ENCODE measurements at places on chromosomes 6 and 20. TPM values are rescaled to one million over a fixed set of nuclear protein-coding genes. Genes with fewer than 3 reads are reported as not detected.

Gene DUSP15
- total RNA-seq, result 3.6 TPM

Gene BAG2
- 3.0 TPM for total RNA-seq

Gene ZBTB46
- 5.4 TPM for total RNA-seq

Gene IMPG1
- total RNA-seq, result not detected

Gene MAP3K7
- 16.1 TPM for total RNA-seq

Gene TRDN
- total RNA-seq, result not detected

Gene RAB44
- not detected for total RNA-seq

Gene STMND1
- not detected for total RNA-seq

Gene TMEM244
- not detected for total RNA-seq

Gene NOL7
- total RNA-seq, result 52.1 TPM

Gene PGC
- 48.8 TPM for total RNA-seq

GRCh38 chr20:22836877-22837276 is 198.2 kb upstream of the SSTR4 start:
- DNase-seq, result no peak

DNA sequence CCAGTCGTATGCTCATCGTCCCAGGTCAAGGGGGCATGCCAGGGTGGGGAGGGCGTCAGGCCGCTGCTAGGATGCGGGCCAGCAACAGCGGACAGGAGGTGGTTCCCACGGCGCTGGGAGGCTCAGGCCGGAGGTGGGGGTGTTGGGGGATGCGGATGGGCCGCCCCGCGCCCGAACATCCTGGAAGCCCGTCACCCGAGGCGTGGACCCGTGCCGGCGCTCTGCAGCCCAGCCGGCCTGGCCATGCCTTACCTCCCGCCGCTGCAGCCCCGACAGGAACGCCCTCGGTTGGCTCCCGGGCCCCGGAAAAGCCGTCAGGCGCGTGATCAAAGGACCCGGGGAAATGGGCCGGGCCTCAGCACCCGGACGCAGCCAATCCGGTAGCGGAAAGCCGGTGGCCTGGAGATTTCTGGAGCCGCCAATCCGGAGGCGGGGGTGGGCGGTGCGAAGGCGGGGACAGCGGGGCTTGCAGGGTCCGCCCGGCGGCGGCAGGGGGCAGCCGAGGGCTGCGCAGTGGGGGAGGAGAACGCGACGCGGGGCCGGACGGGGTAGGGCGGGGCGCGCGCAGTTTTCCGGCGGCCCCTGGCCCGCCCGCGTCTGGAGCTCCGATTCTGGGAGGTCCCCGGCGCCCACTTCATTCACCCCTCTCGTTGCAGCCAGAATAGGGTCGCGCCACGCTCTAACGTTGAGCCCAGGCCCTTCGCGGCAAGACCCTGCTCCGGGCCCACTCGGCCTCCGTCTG is at the start of gene SMIM29:
SMIM29 (minus strand) TSS at position 280 of the 742 bp plus-strand sequence. CDS start 1,215 bp downstream, outside the sequence.
- peak; percentile 97 for DNase-seq

DNA sequence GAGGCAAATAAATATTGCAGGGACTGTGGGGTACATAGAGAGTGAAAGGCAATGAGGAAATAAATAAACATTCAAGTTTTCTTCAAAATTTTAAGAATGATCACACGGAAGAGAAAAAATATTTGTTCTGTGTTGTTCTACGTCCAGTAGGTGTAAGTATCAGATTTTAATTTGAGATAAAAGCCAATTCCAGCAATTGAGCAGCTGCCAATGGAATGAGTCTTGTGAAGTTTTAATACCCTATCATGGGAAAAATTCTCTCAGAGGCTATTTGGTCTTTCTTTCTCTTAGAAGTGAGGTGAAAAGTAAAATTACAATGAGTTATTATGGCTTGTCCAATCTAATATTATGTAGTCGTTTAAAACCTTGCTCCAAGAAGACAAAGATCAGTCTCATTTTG is 195.7 kb upstream of the CITED2 start:
- DNase-seq, result no peak

DNA sequence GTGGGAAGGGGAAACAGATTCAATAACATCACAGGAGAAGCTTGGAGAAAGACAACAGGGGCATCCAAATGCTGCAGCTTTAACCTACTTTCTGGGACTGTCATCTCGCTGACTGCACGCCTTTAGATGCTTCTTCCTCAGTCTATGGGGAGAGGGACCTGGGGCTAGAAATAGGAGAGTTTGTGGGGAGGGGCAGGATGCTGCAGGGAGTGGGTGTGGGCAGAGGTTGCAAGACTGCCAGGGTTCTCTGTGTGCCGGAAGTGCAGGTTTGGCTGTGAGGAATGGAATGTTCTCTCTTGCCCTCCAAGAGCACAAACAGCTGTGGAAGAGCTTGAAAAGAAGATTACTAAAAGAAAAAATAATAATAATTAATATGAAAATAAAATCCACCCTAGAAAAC is 93.2 kb downstream of the FOXO3 start:
- DNase-seq, result peak; percentile 51

GRCh38 chr6:127794405-127794804 is 106.5 kb downstream of the THEMIS start:
- DNase-seq, result no peak

DNA sequence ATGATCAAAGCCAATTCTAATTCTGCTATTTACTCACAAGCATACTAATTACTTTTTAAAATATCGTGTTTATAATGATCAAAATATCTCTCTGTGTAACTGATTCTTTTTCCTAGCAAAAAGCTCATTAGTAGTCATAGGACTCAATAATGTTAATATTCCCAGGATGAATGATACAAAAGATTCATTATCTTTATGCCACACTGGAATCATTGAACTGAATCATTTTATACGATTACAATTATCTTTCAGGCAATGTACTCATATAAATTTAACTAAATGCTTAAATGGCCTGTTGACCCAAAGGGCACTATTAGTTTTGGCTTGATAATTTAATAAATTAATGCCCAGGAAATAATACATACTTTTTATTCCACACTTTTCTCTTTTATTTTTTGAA is 96.3 kb downstream of the EYS start:
- no peak for DNase-seq

DNA sequence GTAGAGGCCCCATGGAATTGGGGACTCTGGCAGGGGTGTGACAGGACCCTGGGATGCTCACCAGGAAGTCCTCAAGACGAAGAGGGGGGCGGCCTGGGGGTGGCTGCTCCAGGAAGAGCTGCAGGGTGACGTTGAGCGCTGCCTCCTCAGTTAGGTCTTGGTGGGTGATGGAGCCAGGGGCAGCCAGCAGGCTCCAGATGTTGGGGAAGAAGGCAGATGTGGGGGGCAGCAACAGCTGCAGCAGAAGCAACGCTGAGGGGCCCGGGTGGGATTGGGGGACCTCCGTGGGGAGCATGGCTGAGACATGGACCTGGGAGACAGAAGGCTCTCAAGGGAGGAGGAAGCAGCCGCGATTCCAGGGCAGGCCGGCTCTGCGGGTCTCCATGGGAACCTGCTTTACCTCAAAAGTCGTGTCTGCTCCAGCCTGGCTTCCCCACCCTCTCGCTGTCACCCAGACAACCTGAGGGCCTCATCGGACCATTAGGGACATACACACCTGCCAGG is 591 bp downstream of the VWA7 start:
- DNase-seq, result no peak

DNA sequence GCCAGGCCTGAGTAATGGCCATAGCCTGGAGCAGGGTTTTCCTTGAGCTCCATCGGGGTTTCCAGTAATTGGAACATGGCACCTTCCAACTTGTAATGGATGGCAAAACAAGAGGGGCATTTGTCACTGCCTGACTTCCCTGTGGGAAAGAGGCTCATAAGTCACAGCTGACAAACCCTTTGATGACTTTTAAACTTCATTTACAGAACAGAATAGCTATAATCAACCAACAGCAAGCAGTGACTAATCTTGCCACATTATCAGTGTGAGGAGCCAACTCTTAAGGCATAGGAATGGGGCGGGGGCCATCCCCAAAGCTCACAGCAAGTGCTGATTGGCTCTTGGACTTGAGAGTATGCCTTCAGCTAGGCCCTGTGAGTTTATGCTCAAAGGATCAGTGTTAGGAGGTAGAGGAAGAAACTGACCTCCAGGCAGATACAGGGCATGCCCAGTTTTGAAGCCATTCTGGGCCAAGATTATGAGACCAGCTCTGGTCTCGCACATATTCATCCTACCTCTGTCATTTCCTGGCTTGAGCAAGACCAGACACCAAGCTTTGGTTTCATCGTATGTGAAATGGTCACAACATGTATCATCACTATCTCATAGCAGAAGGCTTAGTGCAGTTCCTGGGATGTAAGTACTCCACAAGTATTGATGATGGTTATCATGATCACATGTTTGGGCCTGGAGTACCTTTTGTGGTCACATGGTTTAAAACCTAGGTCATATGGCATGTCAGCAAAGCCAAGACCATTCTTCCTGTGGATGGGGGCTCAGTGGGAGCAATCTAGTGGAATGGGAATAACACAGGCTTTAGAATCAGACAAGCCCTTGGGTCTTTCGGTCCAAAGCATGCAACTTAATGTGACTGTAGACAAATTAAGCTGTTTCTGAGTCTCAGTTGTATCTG is 49.2 kb downstream of the EIF2S2 start:
- DNase-seq, result no peak

DNA sequence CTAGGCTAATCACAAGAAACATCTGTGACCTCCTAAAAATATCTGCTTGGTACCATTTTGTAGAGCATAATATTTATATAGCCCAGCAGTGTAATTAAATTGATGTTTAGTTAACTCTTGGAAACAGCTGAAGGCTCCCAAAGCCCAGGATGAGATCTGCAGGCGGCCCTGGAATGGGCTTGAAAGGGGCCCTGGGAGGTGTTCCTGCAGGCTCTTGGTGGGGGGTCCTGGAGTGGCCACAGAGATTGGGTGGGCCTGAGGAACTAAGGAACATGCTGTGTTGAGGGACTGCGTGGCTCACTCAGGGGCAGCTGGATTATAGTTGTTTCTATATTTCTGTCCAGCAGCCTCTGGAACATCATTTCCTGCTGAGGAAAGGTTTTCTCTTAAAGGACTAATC is 9.2 kb downstream of the SCP2D1 start:
- DNase-seq, result no peak

GRCh38 chr20:22775671-22776139 is 191.3 kb upstream of the FOXA2 start:
- DNase-seq, result no peak

DNA sequence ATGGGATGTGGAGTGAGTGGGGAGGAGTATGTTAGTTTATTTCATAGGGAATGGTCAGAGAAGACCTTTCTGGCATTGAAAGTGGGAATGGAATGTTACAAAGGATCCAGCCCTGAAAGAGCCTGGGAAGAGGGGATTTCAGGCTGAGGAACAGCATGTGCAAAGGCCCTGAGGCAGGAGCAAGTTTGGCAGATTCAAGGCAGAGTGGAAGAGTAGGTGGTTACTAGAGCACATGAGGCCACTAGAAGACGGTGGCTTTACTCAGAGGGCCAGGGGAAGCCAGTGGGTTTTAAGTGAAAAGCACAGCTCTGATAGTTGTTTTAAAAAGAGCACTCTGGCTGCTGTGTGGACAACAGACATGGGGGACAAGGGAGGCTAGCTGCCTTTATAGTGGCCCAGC is 227.2 kb downstream of the ZMYND8 start:
- DNase-seq, result no peak

GRCh38 chr6:119669221-119669620 is 319.7 kb upstream of the MAN1A1 start:
- no peak for DNase-seq

- no peak for DNase-seq
These were observed 2.2 kb downstream of the HMGCLL1 start for GRCh38 chr6:55576811-55577210.

DNA sequence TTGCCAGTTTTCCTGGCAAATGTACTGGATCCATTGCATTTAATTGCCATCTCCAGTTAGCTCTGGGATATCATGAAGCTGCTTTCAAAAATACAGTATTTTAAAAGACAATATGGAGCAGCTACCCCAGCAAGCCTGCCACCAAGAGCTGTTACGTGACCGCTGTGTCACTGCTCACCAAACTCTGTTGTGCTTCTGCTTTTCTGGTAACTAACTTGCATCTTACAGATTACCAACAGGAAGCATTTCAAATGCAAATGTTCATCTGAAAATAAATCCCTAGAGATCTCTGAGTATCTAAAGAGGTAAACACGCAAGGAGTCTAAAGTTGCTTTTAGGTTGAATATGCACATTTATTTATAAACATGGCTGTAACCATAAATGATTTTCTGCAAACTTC is 1008.3 kb downstream of the KIF16B start:
- no peak for DNase-seq

DNA sequence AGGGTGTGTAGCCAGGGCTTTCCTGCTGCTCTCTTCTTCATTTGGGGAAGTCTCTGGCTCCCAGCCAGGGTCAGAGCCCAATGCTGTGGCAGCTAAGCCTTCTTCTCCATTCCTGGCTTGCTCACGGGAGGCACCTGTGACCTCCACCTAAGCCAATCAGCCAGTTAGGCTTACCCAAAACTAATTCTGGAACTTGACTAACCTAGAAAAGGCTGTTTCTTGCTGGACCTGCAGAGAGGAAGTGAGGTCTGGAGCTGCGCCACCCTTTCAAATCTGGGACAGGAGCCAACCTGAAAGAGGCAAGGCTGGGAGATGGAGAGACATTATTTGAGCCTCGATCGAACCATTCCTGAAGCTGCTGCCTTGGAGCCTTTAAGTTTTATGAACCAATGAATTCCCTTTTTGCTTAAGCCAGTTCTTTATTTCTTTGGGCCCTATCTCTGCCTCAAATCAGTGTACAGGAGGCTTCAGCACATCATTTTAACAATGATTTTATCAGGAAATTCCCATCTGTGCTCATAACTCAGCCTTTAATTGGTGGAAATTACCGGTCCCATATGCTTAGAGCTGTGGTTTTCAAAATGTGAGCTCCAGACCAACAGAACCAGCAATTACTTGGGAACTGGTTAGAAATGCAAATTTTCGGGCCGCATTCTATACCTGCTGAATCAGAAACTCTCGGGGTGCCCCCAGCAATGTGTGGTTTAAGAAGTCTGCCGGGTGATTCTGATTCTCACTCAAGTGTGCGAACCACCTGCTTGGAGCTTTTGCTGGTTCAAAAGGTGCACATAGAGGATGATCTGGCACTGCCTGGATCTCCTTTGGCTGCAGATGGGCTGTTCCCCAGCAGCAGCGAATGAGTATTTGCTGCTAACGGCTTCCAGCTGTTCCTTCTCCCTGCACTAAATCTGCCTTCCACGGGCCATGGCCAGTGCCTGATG is 97.4 kb upstream of the RNF24 start:
- DNase-seq, result peak; percentile 80

DNA sequence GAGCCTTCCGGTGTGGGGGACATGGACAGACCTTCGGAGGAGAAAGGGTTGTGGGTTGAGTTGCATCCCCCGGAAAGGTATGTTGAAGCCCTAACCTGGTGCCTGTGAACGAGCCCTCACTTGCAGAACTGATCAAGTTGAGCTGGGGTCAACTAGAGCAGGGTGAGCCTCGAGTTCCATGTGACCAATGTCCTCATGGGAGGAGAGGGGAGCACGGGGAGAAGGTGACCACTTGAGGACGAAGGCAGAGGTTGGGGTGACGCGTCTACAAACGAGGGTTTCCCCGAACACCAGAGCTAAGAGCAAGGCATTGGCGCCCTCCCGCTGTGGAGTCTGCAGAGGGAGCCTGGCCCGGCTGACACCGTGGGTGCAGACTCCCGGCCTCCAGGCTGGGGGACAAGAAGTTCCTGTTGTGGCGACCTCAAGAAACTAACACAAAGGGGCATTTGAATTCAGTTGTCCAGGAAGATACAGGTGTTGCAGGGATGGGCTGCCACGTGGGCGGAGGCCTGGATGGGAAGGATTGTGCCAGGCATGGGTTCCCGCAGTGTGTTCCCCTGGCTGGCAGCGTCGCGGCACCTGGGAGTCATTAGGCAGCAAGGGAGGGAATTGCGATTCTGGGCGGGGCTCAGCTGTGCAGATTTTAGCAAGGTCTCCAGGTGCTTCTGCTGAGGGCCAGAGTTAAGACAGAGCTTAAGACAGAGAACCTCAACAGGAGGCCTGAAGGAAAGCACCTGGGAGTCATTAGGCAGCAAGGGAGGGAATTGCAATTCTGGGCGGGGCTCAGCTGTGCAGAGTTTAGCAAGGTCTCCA is 20.4 kb upstream of the UNC93A start:
- DNase-seq, result no peak

Data from body of pancreas (tissue), 4 donors.